Inflammatory macrophage treated with lipopolysaccharide for 1 hour (primary cell): ENCODE measurements at places on chromosomes 16 and 17.

- DNase-seq: no peak
These were observed 38.1 kb downstream of the LGALS9 start for GRCh38 chr17:27669136-27669535.

- no peak for DNase-seq
These were observed 9.0 kb downstream of the PIK3R5 start for GRCh38 chr17:8956465-8956902.

DNA sequence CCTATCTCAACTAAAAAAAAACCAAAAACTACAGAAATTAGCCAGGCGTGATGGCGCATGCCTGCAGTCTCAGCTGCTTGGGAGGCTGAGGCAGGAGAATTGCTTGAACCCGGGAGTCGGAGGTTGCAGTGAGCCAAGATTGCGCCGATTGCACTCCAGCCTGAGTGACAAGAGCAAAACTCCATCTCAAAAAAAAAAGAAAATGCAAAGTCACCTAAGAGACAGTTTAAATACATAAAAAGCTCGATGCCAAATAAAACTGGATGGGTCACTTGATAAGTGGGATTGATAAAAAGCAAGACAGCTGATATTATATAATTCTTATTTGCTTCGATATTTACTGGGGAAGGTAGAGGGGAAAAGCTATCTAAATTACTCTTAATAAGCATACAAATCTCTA, 15.8 kb upstream of the KANSL1 start:
- no peak for DNase-seq

DNA sequence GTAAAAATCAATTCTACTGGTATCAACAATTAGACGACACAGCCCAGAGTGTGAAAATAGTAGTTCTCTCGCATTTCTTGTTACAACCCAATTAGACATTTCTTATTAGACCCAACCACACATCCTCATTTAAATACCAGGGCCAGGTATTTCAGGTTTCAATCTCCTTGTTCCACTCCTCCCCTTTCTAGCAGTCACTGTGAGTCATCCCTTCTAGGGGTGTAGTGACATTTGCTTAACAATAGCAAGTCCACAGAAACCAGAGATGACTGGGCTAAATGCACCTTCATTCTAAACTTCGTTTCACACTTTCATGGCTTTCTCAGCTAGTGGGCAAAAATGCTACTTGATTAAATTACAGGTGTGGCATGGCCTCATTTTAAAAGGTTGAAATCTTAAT, 116.9 kb upstream of the CACNG3 start:
- DNase-seq: no peak

GRCh38 chr17:42484304-42484703, 25.6 kb downstream of the ATP6V0A1 start:
- no peak for DNase-seq

DNA sequence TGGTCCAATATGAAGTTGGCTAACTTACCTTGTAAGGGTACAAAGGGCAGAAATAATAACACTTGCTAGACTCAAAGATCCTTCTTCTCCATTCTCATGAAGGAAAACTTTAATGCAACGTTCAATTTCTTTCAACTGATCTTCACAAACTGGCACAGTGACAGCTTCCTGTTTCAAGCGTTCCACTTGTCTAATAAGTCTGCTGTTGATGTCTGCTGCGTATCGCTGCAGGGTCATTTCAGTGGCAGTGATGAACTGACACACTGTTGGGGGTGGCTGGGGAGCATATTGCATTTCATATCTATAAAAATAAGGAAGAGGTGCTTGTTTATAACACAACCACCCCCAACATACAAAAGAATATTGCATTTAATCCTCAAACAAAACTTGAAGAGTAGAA, 33.5 kb upstream of the ARL6IP1 start:
- DNase-seq: no peak

GRCh38 chr16:55257966-55258613, 65.9 kb upstream of the IRX6 start:
- DNase-seq: peak; percentile 31

DNA sequence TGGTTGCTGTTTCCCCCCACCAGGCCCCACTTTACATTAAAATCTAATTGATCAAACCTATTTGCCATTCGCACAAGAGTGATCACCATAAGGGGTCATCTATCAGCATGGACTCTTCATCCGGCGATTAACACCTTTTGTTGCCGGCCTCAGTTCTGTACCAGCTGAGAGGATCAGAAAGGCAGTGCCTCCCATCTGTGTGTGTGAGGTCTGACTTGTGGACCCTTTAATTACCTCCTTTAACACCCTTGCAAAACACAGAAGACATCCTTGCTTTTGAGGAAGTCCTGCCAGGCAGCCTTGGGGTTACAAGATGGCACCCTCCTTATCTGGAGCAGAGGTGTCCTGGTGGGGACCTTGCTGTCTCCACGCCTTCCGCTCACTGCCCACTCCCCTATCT, 77.2 kb upstream of the IRX3 start:
- DNase-seq: no peak

GRCh38 chr17:60165971-60166370, 16.2 kb downstream of the CA4 start:
- DNase-seq: no peak

DNA sequence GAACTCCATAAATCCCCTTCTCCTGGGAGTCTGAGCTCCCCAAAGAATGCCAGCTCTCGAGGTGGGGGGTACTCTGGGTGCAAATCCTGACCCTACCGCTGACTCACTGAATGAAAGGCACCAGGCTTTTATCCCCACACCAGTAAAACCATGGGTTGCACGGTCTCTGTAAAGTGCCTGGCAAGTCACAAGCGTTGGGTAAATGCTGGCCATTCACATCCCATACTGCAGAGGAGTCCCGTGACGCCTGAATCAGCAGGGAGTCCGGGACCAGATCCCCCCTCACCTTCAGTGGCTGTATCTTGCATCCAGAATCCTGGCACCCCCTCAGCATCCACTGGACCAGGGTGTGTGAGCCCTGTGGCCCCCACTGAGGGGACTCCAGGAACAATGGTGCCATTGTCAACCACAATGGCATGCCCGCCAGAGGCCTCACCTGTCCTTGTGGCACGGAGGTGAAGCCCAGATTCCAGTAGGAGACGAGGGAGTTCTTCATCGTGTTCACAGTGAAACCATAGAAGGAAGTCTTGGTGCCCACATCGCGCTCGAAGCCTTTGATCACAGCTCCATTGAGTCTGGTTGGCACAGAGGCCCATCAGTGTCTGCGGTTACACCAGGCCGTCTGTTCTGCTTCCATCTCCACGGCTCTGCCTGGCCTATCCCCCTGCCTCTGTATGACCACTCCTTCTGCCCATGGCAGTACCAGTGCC, 13.3 kb downstream of the ST6GALNAC2 start:
- DNase-seq: no peak

DNA sequence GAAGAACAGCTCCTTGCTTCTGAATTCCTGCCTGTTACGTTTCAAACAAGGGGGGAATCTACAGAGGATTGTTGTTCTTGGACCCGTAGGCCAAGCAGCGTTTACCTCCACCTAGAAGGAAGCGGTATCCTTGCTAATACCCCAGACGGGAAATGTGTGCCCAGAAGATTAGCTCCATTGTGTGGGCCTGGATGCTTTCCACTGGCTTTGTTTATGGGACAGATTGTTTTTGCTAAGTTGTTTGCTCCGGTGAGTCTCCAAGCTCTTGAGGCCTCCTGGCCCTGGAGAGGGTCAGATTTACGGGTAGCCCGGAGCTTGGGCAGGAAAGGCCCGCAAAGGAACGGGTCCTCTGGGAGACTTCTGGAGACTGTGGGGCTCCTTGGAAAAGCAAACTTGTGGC, 28.4 kb upstream of the MRTFB start:
- DNase-seq: no peak

DNA sequence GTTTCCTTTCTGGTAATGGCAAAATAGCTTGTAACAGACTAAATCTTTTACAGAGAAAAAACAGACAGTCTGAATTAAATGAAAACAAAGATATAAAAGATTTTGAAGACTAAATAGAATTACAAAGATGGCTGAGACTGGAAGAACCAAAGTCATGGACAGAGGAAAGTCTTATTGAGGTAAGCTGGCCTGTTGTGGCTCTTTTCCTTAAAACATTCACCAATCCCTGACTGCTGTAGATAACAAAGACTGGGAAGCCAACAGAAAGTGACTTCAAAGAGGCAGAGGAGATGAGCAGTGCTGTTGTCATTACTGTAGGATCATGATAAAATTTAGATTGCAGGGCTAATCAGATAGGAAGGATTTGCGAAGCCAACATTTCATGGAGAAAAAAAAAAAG, 517.0 kb downstream of the KIF2B start:
- no peak for DNase-seq

DNA sequence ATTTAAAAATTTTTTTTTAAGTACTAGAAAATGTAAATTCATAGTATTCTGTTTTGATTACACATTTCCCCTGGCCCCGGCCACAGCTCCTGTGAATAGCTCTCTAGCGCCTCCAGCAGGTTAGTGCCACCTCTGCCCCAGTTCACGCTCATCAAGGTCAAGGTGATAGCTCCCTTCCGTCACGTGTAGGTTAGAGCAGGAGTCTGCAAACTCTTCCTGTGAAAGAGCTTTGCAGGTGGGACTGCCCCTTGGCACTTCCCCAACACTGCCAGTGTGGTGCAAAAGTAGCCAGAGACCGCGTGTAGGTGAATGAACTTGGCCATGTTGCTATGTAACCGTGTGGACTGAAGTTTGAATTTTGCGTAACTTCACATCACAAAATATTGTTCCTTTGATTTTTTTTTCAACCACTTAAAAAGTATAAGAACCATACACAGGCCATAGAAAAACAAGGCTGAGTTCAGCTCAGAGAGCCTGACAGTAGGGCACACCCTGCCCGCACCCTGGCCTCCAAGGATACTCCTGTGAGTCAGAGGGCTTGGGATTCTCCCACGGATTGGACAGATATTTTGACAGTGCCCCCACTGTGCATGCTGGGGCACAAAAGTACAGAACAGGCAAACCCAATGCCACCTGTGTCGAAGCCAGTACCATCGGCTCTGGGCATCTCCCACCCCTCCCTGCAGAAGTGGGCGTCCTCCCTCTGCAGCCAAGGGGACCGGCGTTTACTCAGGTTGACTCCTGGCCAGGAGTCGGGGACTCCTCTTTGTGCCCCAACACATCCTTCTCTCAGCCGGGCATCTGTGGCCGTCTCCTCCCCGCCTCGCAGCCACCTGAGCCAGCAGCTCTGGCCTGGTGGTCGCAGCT, 92.0 kb upstream of the CHMP6 start:
- peak; percentile 68 for DNase-seq

DNA sequence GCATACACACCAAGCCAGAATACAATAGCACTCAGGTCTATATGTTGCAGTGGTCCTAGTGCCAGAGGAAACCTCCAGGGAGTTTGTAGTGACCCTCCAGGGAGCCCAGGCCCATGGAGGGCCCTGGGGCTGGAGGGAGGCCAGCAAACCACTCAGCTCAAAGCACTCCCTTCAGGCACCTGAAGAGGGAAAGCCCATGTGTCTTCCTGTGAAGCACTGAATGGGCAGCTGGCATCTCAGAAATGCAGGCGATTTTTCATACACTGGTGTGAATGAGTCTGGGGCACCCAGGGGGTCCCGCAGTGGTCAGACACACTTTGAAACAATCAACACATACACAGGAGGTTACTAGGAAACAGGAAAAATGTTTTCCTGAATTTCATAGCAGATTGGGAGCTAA, 12.8 kb downstream of the TBC1D26 start:
- DNase-seq: no peak

GRCh38 chr17:63450551-63450950, 4.4 kb upstream of the CYB561 start:
- no peak for DNase-seq
